Activated naive CD4-positive, alpha-beta T cell treated with anti-CD3 and anti-CD28 coated beads, Interleukin-2, amount 50 U/mL, for 16 hours (primary cell): ENCODE measurements at places on chromosomes 5 and 9.

DNA sequence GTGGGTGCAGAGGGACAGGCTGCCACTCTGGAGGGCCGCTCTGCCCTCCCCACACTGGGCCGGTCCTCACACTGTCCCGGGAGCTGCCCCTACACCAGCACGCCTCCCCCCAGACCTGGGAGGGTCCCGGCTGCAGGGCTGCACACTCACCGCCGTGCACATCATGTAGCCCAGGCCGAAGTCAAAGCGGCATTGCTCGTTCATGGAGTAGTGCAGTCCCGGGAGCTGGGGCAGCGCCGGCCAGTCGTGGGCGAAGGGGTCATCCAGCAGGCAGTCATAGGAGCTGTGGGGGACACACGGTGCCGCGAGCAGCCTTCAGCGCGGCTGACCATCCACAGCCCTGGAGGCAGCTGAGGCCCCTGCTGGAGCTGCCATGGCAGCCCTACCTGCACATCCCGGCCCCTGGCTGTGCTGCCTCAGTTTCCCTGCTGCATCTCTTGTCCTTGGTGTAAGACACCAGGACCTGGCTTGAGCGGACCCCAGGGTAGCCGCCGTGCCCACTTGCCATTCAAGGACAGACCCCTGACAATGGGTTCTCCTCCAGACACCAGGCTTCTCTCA is 93.2 kb downstream of the ZNF354C start:
- DNase-seq, result no peak

- DNase-seq, result no peak
Measured at GRCh38 chr5:4019009-4019769, 423.6 kb downstream of the IRX1 start.

DNA sequence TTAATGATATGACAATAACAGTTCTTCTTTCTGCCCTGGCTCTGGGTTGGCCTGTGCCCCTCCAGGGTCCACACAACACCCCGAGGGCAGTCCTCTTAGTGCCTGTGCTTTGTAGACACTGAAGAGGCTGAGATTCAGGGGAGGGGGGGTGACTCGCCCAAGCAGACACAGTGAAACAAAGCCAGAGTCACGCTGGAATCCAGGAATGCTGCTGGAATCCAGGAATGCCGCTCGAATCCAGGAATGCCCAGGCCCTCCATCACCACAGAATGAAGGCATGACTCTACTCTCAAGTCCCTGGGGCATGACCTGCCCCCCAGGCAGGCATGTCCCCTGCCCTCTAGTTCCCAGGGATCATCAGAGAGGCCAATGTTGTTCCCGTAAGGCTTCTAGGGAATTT is 73.1 kb downstream of the LRSAM1 start:
- DNase-seq, result no peak

- no peak for DNase-seq
Measured at GRCh38 chr9:88905506-88905905, 85.8 kb upstream of the S1PR3 start.

DNA sequence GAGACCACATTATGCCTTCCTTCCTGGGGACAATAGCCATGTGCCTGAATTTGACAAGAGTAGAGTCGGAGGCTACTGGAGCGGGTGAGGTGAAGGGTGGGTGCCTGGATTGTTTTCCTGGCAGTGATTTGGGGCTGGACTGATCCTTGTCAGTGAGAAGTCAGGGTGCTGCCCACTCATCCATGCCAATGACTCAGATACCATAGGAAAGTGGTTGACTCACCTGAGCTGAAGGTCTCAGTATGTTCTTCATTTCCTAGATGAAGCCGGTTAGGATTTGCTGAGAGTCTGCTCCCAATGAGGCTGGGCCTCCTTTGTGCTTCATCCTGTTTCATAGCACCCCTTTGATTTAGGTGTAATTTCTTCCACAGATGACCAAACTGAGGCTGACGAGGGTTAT is 366.0 kb downstream of the KDM4C start:
- no peak for DNase-seq

DNA sequence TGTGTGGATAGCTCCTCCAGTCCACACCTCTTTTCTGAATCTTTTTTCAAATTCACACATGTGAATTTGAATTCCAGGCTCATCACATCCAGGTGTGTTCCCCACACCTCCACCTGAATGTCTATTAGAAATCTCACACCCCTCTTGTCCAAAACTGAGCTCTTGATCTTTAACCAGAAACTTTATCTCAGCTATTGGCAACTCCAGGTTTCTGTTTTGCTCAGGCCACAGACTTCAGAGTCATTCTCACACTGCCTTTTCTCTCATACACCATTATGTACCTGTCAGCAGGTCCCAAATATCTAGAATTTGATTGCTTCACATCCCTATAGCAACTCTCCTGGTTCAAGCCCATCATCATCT is 11.6 kb downstream of the NIPSNAP3B start:
- no peak for DNase-seq

DNA sequence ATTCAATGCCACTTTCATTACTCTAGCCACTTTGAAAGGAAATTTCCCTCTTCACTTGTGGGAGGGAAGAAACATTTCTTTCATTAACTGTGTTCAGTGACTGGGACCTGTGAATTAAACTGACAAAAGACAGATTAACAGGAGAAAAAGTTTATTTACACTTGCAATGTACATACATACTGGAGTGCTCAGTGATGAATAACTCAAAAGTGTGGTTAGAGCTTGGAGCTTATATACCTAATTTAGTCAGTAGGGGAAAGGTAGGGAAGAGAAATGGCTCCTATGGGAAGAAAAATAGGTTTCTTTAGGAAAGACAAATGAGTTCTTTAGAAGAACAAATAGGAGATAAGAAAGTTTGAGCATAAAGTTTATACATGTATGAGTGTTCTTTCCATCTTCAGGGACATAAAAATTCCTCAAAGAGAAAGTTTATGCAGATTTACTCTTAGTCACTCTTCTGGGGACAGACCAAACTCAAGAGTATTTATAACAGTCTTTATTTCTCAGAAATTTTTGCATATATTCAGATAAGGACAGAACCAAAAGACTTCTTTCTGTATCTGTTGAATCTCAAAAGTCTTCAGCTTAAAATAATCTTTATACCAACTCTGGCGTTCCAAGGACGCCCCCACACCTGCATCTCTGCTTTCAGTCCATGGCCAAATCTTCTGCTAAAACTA is 120.0 kb upstream of the RAI14 start:
- DNase-seq, result no peak

- DNase-seq, result no peak
Measured at GRCh38 chr5:119072496-119072895, 1.6 kb downstream of the DMXL1 start.

DNA sequence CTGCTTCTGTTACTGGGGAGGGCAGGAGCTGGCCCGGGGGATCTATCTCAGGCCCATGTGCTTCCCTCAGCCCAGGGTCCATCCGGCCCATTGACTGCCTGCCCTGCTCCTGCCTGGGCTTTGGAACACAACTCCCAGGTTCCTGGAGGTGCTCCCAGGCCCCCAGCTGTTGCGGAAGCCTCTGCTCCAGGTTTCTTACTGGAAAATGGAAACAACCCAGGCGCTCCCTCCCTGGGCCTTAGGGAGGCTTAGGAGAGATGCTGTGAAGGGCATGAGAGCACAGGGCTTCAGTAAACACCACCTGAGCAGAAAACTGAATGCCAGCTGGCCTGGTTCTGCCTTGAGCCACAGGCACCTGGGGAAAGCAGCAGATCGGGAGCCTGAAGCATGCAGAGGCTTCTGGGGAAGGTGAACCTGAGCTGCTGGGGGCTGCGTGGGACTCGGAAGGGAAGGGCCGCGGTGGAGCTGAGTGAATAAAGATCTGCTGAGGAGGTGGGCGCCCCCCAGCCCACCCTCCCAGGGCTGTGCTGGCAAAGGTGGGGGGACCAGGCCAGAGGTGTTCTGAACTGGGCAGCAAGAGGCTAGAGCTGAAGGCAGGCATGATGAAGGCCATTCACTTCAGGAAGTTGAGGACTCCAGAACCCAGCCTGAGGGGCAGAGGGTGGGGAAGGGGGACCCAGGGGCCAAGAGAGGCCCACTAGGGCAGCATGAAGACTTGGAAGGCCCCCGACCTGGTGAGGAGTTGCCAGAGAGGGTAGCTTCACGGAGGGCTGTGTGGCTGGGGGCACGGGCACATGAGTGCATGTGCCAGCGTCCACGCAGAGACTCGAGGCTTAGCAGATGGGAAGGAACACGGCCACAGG is 64.8 kb downstream of the SHB start:
- DNase-seq, result no peak

- no peak for DNase-seq
Measured at GRCh38 chr9:135951889-135952663, 9.1 kb downstream of the UBAC1 start.

GRCh38 chr5:113062869-113063508 is 86.4 kb downstream of the DCP2 start:
- no peak for DNase-seq

DNA sequence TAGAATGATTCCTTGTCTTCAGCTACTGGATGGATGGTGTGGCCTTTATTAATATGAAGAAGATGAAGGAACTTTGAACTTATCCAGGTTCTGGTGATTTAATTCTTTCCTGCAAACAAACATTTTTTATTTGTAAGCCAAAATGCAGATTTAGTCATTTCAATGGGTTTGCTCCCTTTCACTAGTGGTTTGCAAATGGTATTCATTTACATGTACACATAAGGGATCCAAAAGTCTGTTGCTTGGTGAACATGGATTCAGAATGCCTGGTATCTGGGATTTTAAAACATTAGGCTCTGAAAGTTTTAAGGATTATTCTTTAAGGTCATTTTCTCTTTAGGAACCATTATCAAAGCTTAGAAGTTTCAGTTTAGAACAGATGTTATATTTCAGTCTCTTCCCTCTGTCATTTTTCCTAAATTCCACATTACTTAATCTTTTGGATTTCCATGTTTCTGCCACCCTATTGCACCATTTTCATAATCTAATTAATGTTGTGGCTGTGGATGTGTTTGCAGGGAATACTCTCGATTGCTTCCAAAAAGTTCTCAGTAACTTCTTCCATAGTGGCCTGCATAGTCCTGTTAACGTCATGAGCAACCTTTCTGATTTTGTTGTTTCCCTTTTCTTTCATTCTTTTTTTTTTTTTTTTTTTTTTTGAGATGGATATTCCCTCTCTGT is 10.1 kb downstream of the TTC1 start:
- DNase-seq, result no peak

- DNase-seq, result no peak
Measured at GRCh38 chr5:148147415-148147814, 20.9 kb upstream of the SPINK14 start.
